ENCODE measurements at places on chromosomes 2 and 18.
A peak's percentile ranks its signal among the peaks of the same experiment; 100 is the strongest.

DNA sequence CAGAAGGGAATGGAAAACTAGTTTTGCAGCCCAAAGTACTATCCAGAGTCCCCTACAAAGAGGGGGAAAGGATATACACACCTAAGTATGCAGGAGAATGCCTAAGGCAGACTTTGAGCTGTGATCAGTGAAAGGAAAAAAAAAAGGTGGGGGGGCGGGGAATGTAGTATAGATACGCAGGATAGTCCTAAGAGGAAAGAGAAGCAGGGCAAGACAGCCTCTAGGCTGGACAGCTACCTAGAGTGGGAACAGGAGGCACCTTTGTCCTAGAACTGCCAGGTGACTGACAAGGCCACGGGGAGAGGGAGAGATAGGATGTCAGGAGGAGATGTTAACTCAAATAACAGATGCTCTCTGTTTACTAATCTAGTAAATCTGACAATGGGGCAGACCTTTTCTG is 6.0 kb downstream of the REEP1 start:
- no peak for DNase-seq

- DNase-seq = no peak
Measured at GRCh38 chr2:23522726-23523372, 137.9 kb downstream of the KLHL29 start.

- no peak for DNase-seq
Measured at GRCh38 chr18:31835528-31836133, 75.0 kb upstream of the SLC25A52 start.

DNA sequence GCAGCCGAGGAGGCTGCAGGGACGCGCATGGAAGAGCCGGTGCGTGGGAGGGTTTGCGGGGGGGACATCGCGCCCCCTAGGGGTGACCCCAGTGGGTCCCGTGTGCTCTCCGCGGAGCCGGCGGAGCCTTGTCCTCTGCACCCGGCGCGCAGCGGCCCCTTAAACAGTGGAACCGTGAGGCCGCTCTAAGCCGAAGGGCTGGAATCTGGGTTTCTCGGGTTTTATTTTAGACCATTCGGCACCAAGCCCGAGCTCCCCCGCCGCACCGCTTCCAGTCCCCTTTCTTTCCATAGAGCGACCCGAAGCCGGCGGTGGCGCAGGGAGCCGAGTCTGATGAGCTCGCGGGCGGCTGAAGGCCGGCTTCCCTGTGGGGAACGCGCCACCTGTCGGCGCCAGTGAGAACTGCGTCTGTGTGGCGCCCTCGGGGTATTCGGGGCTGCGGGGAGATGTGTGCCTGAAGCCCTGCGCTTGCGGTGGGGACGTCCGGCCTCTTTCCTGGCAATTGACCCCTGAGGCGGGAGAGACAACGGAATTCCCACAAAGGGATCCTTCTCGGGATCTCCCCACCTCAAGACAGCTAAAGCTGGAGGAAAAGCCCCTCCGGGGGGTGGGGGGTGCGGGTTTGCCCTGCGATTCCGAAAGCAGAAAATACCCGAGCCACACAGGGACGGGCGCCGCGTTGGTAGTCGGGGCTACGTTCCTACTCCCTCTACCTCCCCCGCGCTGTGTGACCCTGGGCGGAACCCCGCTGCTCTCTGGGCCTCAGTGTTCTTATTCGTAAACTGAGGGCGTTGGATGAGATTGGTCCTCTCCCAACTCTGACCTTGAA is 8.2 kb upstream of the EN1 start:
- DNase-seq = peak; percentile 72

DNA sequence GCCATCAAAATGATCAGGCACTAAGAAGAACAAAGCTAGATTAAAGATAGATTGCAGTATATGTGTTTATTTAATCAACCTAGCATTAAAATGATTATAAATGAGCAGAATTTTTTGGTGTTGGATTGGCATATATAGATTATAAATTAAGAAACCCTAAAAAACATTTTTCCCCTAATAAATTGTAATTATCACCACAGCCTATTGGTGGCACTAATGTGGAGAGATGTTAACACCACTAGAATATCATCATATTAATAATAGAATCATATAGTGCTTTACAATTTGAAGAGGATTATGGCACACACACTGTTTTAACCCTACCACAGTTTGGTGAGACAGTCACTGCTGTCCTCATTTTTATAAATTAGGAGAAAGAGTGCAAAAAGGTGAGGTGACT is 112.4 kb upstream of the RND3 start:
- DNase-seq = no peak

DNA sequence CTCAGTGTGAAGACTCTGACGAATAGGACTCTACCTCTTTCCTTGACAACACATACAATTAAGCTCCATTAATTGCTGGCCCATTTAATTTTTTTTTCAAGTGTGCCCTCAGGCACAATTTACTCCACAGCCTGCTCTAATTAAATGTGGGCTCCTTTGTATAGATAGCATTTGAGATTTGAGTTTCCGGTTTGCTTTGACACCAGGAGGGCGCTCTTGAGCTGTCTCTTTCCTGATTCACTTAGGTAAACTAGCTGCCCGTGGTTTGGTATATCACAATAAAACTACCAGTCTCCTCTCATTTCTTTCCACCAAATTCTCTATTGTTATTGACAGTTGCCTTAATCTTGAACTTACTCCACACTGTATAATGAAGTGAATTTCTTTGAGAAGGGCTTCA is 666.0 kb downstream of the DSC3 start:
- DNase-seq = no peak

GRCh38 chr2:15031745-15032240 is 399.3 kb downstream of the LRATD1 start:
- DNase-seq = no peak

DNA sequence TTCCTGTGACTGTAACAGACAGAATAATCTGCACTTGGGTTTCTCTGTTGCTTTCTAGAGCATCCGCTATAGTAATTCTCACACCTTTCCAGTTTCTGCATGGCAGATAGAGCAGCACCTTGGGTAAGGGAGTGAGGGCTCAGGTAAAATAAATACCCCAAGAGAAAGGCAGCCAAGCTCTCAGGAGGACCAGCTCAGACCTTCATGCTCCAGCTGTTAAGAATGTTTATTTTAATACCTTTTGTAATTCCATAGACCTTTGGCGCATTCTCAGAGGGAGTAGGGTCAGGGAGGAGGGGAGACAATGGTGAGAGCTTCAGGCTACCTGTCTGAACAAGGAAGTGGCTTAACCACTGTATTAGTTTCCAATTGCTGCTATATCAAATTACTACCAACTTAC is 16.2 kb upstream of the TMEM178A start:
- DNase-seq = no peak

GRCh38 chr2:85647823-85648526 is 20.0 kb downstream of the SFTPB start:
- DNase-seq = no peak

- DNase-seq = no peak
Measured at GRCh38 chr18:60070631-60071030, 170.8 kb downstream of the PMAIP1 start.

GRCh38 chr18:57845605-57846074 is 42.5 kb upstream of the ATP8B1 start:
- DNase-seq = no peak

- no peak for DNase-seq
Measured at GRCh38 chr2:43041173-43041591, 185.2 kb downstream of the ZFP36L2 start.

GRCh38 chr2:33104052-33104623 is 157.4 kb downstream of the LTBP1 start:
- no peak for DNase-seq

GRCh38 chr2:127400897-127401756 is 13.4 kb upstream of the MAP3K2 start:
- DNase-seq = no peak

DNA sequence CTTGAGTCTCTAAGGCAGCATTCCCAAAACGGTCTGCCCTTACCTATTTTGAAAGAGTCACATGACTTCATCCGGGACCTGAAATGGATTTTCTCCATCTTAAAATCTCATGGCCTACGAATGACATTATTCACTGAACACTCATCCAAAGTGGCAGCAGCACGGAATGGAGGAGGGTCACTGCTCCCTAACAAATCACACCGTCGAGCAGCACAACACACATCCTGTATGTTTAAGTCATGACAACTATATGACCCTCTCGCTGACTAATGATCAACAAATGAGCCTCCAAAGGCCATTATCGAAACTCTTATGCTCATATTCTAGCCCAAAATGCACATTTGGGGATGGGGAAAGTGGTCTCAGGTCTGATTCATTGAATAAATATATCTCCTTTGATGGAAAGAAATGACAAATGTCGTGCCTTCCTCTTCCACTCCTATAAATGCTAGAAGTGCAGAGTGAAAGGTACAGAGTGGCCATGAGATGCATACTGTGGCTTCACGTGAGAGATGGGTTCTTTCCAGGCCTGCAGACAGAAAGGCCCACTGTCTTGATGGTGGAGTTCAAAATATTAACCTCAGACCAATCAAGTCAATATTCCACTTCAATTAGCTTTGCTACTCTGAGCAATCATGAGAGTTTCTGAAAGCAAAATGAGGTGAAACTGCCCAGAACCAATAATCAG is 70.8 kb downstream of the C2orf76 start:
- DNase-seq = no peak

- no peak for DNase-seq
Measured at GRCh38 chr2:55916473-55917049, 7.0 kb downstream of the EFEMP1 start.

- no peak for DNase-seq
Measured at GRCh38 chr2:13495051-13495450, 778.3 kb downstream of the TRIB2 start.

GRCh38 chr2:167388497-167388896 is 500.2 kb downstream of the XIRP2 start:
- no peak for DNase-seq

GRCh38 chr18:9068346-9068745 is 34.2 kb upstream of the NDUFV2 start:
- DNase-seq = no peak

GRCh38 chr2:156321243-156321904 is 11.1 kb downstream of the NR4A2 start:
- no peak for DNase-seq

- no peak for DNase-seq
Measured at GRCh38 chr2:12589802-12590320, 126.9 kb upstream of the TRIB2 start.

DNA sequence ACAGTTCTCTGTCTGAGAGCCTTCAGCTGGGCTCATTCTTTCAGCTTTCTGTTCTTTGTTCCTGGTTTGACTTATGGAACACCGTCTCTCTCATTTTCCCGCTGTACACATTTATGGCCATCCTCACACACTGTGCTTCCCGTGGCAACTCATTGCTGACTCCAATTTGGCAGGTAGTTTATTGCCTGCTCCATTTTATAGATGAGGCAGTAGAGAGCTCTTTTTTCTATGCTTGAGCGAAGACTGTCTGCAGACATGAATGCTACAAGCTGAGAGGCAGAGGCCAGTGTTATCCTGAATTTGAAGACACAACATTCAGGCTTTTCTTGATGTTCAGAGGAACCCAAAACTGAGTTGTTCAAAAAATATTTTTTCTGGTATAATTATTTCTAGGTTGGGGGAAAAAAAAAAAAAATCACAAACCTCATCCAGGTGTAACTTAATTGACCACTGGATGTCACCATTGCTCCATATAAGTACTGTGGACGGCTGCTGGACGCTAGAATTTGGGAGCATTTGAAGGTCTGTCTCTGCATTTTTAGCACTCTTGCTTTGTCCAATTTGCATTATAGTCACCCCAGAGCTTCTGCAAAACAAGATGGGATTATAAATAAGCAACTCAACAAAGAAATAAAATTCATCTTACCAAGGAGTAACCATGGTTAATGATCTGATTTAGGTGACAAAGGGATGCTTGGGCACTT is 83.5 kb downstream of the HRH4 start:
- DNase-seq = no peak

- no peak for DNase-seq
Measured at GRCh38 chr2:239729681-239730566, 295.2 kb downstream of the NDUFA10 start.

DNA sequence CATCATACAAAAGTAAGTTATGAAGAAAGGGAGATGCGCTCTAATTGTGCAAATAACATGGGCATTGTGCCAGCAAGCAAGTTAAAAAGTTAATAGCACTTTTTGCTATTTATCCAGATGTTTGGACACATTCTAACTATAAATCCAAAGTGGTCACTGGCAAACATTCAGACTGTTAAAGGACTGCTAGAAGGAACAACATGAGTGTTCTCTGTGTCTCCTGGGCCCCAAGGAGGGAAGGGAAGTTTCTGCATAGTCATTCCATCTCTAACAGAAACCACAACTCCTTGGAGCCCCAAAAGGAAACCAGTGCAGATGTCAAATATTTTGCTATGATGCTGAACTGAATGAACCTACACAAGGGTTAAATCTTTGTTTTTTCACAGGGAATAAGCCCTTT is 213.3 kb upstream of the HNRNPA3 start:
- no peak for DNase-seq

- DNase-seq = no peak
Measured at GRCh38 chr2:47056868-47057686, 98.0 kb downstream of the STPG4 start.

GRCh38 chr2:85413592-85414420 is 3.6 kb upstream of the CAPG start:
- DNase-seq = no peak

DNA sequence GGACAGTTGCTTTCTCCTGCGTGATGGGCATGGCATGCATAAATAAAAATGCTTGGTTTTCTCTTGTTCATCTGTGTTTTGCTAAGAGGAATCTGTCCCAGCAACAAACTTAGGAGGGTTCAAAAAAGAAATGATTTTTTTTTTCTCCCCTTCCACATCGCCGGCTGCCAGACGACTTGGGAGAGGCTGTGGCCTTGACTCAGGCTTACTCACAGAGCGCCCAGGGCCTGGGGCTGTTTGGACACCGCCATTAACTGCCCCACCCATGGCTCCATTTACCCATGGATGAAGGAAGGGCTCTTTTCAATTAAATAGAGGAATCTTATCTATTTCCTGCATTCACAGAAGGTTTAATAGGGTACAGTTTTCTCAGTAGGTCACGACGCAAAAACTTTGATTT is 22.3 kb upstream of the SERPINB5 start:
- DNase-seq = no peak

GRCh38 chr2:25567406-25567805 is 106.0 kb downstream of the DTNB start:
- DNase-seq = no peak

GRCh38 chr2:82893190-82893589 is 1565.9 kb downstream of the SUCLG1 start:
- no peak for DNase-seq

DNA sequence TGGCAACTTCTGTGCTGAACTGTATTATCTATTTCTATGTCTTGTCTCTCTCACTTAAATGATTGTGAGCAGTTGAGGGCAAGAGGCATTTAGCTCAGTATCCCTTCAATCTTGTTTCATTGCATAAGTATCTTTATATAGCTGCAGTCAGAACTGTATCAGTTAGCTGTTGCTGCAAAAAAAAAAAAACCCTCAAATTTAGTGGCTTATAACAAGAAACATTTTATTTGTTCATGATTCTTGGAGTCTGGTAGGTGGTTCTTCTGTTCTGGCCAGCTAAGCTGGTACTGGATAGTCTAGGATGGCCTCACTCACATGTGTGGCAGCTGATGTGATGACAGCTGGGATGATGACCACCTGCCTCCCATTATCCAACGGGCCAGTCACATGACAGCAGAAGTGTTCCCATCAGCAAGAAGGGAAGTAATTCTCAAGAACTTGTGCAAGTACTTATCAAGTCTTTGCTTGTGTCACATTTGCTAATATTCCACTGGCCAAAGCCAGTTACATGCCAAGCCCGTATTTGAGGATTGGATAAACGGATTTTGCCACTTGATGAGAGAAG is 67.8 kb downstream of the SLC4A3 start:
- no peak for DNase-seq

GRCh38 chr2:8571301-8571791 is 110.5 kb upstream of the ID2 start:
- DNase-seq = no peak
